ENCODE measurements at places on chromosomes 11 and 22.

DNA sequence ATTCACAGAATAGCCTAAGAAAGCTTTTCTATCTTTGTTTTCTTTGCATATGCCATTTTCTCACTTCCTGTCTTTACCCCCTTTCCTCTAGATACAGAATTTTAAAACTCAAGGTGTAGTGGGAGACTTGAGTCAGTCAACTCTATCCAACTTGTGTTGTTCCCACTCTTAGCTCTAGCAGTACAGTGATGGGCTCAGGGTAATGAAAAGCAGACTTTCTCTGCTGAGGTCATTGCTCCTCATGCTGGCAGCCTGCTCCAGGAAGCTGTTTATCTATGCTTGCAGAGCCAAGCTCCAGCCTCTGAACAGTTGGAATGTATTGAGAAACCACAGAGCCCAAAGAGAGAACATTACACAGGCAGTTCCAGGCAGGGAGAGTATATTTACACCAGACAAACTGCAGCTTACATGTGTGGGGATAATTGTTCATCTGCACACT, 68.1 kb downstream of the CSTPP1 start:
- no peak for DNase-seq

- no peak for DNase-seq
Measured at GRCh38 chr11:36090356-36091109, 146.7 kb downstream of the LDLRAD3 start.

DNA sequence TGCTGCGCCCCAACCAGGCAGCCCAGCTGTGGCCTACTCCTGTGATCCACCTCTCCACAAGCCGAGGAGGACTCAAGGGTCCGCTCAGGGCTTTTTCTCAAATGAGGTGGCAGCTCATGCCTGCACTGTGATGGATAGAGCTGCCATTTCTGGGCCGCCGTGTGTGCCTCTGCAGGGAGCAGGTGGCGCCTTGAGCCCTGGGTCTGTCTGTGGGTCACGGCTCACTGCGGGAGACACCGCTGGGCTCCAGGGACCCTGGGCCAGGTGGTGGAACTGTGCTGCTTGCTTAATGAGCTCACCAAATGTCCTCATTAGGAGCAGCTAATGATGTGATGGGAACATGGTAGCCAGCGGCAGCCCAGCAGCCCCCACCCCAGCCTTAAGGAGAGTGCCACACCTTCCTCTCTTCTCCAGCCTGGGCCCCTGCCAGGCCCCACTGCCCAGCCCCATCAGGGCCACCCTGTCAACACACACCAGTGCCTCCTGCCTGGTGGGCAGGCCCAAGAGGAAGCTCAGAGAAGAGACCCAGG, 50.8 kb downstream of the DHCR7 start:
- DNase-seq = no peak

DNA sequence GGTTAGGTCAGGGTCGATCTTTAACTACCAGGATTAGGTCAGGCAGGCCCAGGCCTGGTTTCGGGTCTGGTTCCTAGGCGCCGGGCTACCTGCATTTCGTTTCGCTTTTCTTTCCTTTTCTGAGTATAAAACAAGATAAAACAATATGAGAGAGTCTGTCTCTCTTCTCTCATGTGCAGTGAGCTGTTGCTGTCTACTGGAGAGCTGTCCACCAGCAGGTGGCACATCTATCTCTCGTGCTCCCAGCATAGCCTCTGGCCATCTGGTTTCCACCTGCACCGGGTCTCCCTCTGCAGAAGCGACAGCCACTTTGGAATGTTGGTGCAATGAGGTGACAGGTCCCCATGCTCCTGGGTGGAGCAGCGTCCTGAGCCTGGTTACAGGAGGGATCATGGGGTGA, 27.6 kb downstream of the RIBC2 start:
- no peak for DNase-seq

- no peak for DNase-seq
Measured at GRCh38 chr11:66983275-66983924, 8.3 kb downstream of the C11orf86 start.

DNA sequence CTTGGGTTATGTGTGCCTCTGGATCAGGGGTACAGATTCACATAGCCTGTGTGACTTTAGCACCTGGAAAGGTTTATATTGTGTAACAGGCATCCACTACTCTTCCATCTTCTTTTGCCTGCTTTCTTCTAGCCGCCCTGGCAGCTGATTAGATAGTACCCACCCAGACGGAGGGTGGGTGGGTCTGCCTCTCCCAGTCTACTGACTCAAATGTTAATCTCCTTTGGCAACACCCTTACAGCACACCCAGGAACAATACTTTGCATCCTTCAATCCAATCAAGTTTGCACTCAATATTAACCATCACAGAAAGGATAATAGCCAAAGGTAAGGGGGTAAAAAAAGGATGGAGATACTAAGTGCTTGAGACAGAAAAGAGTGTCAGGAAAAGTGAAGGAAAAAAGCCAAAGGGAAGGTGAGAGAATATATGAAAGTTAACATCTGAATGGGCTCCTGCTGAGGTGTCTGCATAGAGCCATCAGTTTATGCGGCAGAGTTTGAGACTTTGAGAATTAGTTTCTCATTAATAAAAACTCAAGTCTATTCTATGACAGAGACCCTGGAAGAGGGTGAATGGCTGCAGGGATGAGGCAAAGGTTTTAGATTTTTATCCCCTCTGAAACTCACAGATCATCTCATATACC, 2.6 kb upstream of the OR51B6 start:
- DNase-seq = no peak

GRCh38 chr11:118883368-118884071, at the start of gene CXCR5:
Gene CXCR5, plus strand, starts transcription at chr11:118883892. Its CDS starts 50 bp downstream, at chr11:118883942.
- no peak for DNase-seq

DNA sequence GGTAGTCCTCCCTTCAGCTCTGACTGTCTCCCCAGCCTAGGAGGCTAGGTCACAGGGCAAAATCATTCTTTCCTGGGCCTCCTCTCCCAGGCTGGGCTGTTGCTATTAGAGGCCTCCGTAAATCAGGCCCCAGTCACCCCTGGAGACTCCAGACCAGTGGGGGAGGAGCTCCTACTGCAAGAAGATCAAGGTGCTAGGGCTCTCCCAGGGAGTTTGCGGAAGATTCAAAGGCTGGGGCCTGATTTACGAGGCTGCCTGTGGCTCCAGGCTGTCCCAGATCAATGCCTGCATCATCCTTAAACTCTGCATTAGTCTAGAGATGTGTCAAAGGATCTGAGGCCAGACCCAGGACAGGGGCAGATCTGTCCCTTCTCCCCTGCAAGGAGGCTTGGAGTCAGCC, 346.2 kb downstream of the TENM4 start:
- no peak for DNase-seq

- no peak for DNase-seq
Measured at GRCh38 chr11:89175796-89176195, 1.9 kb upstream of the TYR start.

DNA sequence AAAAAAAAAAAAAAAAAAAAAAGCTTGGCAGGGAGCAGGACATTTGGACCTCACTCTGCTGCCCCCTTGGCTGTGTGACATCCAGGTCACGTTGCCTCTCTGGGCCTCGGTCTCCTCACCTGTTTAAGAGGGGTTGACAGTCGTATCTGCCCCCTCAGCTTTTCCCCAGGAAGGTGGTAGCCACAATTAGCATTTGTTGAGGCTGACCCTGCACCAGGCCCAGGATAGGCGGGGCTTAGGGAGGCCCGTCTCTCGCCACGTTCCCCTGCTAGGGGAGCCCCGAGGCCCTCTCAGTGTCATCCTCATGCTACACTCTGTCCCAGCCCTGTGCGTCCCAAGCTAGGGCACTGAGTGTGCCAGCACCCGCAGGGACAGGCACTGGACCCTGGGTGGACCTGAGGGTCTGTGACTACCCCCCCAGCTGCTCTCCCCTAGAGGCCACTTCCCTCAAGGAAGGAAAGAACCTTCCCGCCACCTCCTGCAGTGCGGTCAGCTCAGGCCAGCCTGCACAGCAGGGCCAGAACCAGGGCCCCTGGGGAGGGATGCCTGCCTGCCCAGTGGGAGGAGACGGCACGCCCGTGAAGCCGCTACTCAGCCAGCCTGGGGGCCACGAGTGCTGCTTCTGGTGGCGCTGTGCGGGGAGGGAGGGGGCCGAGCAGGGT, 38.5 kb upstream of the PPARA start:
- no peak for DNase-seq

- no peak for DNase-seq
Measured at GRCh38 chr22:37627121-37627520, 12.3 kb upstream of the SH3BP1 start.

GRCh38 chr11:4543561-4543960, 1.4 kb upstream of the OR52M1 start:
- DNase-seq = no peak

GRCh38 chr11:28463826-28464225, 355.6 kb downstream of the METTL15 start:
- DNase-seq = no peak

- no peak for DNase-seq
Measured at GRCh38 chr11:126702987-126703386, 297.6 kb downstream of the KIRREL3 start.

- DNase-seq = no peak
Measured at GRCh38 chr11:117888139-117888566, 11.7 kb upstream of the FXYD6 start.

GRCh38 chr11:88213406-88213805, 38.2 kb upstream of the RAB38 start:
- no peak for DNase-seq

GRCh38 chr22:30947816-30948454, 20.6 kb downstream of the MORC2 start:
- no peak for DNase-seq

- no peak for DNase-seq
Measured at GRCh38 chr22:30457981-30458380, 13.8 kb downstream of the SEC14L3 start.

DNA sequence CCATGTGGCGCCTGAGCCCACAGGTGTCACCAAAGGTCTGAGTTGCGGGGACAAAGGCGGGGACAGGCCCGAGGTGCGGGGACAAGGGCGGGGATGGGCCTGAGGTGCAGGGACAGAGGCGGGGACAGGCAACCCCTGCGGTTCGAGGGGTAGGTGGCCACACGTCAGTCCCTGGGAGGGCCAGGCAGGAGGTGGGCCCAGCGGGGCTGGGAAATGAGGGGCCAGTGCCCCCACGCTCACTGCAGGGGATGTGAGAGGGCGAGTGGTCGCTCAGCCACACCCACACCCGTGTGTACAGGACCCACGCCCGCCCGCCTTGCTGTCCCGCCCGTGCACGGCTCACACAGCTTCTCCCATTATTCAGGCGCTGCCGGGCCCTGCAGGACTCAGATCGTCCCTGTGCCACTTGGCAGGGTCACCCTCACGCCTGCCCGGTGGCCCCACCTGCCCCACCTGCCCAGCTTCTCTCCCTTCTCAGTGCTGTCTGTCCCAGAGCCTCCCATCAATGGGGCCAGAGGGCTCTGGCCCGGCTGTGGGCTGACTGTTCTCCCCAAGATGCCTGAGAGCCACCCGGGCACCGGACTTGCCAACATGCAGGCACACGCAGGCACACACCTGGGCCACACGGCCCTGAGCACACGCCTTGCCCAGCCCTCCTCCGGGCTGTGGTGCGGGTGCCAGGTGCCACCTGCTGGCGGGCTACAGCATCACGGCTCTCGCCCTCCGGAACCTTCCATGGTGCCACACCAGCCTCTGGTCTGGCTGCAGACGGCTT, 14.2 kb upstream of the MUC6 start:
- DNase-seq = peak; percentile 46

- DNase-seq = no peak
Measured at GRCh38 chr11:71456831-71457230, 3.8 kb downstream of the NADSYN1 start.

- DNase-seq = no peak
Measured at GRCh38 chr11:2927851-2928604, 1.2 kb downstream of the PHLDA2 start.

DNA sequence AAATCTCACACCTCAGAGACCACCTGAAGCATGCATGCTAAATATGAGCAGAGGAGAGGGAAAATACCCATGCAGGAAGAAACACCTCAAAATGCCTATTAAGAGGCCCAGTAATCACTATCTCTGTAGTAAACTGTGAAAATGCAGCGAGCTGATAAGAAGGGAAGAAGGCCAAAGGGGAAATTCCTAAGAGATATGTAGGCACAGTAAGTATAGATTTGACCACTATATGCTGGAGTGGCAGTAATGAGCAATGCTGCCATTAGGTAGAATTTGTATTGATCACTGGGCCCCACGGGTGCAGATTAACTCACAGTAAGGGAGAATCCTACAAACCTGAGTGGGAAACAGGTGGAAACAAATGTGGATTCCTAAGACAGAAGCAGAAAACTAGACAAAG, 1813.1 kb upstream of the RAG2 start:
- no peak for DNase-seq

GRCh38 chr11:18455686-18456372, at the start of gene LDHAL6A:
Gene LDHAL6A, plus strand, starts transcription at chr11:18455856. Its CDS starts 825 bp downstream, at chr11:18456681.
- DNase-seq = no peak

GRCh38 chr11:108775324-108775723, 110.5 kb downstream of the DDX10 start:
- no peak for DNase-seq

DNA sequence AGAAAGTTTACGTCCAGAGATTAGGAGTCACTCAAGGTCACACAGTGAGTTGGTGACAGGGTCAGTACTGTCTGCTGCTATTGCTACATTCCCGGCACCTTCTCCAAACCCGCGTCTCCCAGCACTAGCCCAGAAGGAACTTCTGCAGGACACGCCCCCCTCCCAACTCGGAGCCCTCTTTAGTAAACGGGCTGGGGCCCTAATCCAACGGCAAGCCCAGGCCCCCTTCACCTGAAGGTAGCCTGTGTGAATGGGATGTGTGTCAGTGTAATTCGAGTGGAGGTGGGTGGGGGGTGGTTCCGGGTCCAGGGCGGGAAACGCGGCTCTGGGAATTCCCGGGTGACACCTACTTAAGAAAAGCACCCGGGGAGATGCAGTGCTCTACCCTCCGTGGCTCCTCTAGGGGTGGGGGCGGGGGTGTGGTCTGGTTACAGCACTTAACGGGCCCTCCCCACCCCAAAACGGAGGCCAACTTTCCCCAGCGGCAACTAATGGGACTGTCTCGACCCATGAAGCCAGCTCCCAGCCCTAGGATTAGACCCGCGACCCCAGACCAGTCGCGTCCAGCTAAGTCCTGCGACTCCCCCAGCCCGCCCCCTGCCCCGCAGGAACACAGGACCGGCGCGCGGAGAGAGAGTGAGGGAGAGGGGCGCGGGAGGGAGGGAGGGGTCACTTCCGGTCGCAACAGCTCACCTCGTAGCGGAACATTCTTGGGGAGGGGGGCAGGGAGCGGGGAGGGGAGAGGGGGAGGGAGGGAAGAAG, 468 bp downstream of the PATL1 start:
- DNase-seq = peak; percentile 62

DNA sequence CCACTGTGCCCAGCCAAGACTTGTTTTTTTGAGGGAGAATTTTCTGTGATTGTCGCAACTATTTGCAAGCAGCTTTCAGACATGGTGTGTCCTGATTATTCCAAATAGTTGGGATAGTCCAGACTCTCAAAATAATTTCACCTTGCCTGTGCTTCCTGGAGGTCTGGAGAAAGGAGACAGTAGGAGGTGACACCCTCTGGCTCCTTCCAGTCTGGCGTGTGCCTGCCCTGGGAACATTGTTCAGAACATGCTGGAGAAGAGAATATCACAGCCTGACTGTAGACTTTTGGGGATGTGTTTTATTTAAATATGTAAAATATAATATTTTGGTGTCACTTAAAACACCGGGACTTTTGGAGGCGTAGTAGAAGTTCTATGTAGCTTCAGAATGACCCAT, 14.9 kb downstream of the ZNRF3 start:
- DNase-seq = no peak

Measured in stimulated activated CD8-positive, alpha-beta memory T cell treated with anti-CD3 and anti-CD28 coated beads, Interleukin-12 subunit alpha, Interleukin-12 subunit beta, amount 100 ng/mL, for 4 hours (primary cell).